Neural crest cell (in vitro differentiated cells): ENCODE measurements at places on chromosomes 4 and X. TPM values are rescaled to one million over a fixed set of nuclear protein-coding genes. Genes with fewer than 3 reads are reported as not detected.

GRCh38 chr4:34664051-34664450 is 1580.3 kb downstream of the ARAP2 start:
- no peak for DNase-seq

DNA sequence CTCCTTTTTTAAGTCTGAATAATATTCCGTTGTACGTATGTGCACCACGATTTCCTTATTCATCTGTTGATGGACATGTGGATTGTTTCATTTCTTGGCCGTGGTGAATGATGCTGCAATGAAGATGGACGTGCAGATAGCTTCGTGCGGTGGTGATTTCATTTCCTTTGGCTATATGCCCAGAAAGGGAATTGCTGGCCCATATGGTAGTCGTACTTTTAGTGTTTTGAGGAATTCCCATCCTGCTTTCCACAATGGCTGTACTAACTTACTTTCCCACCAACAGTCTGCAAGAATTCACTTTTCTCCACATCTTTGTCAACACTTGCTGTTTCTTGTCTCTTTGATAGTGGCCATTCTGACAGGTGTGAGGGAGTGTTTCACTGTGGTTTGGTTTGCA is 12.8 kb downstream of the ZFP42 start:
- DNase-seq = no peak

- no peak for DNase-seq
These were observed 14.8 kb upstream of the CXCR3 start for GRCh38 chrX:71632923-71633657.

DNA sequence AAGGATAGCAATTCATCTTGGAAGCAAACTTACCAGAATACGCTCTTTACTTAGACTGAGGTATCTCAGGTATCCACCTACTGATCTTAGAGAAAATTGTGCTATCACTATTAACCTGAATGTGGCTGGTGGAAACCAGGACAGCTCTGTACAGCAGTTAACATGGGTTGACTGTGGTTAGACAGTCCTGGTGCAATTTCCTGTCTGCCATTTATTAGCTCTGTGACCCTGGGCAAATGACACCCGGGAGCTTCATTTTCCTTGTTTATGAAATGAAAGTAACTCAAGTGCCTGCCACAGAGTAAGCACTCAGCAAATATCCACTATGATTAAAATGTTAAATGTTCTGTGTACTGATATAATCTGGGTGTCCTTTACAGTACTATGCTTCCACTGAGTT is 60.0 kb downstream of the SMC1A start:
- DNase-seq = no peak

- no peak for DNase-seq
These were observed 8.4 kb upstream of the NUP54 start for GRCh38 chr4:76156635-76157034.

DNA sequence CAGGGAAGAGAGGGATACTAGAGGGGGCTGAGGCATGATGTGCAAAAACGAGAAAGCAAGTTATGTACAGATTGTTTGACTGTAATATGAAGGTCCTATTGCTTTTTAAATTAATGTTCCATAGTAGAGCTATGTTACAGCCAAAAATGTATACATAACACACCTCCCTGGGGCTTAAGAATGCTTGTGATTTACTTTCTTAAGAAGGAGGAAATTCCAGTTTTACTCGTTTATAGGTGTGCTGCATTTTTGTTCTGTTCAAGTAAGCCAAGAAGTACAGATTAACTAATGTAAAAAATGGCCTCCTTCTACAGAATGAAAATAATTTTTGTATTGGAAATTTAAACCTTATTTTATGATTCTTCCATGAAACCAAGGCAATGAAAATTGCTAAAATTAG is 614.4 kb upstream of the NR3C2 start:
- DNase-seq = no peak

GRCh38 chr4:169342906-169343564 is 72.3 kb upstream of the SH3RF1 start:
- no peak for DNase-seq

DNA sequence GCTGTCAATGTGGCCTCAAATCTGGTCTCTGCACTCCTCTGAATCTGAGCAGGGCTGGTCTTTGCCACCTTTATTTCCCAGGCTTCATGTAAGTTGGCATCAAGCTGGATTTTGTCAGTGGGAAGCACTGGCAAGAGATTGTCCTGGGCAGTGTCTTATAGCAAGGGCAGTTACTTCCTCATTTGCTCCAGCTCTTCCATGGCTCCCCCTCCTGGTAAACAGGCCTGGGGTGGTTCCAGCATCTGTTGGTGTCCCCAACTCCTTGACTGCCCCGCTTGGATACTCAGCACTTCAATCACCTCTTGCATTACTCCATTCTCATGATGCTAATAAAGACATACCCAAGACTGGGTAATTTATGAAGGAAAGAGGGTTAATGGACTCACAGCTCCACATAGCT is 15.0 kb upstream of the REST start:
- DNase-seq = no peak

- DNase-seq = no peak
These were observed 1.5 kb downstream of the STARD8 start for GRCh38 chrX:68648960-68649359.

DNA sequence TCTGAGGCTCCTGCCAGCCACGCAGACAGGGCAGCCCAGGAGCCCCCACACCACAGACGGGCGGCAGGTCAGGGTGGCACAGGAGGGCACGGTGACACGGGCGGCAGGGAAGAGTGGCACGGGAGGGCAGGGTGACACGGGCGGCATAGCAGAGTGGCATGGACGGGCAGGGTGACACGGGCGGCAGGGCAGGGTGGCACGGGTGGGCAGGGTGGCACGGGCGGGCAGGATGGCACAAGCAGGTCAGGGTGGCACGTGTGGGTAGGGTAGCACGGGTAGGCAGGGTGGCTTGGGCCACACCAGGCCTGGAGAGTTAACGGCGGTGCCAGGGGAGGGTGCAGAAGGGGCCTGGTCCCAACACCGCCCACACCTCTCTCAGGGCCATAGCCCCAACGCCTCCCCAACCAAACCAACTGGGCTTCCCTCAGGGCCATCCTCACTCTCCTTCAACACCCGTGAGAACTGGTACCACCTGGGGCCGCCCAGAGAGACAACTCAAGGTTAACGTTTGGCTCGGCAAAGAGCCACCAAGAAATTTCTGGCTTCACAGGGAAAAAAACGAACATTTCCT is 3.4 kb downstream of the CTBP1 start:
- no peak for DNase-seq

GRCh38 chrX:68332201-68332731 is 101.0 kb downstream of the OPHN1 start:
- no peak for DNase-seq

Gene LRAT
- 0.09 and 0.20 TPM in 2 replicates for total RNA-seq

DNA sequence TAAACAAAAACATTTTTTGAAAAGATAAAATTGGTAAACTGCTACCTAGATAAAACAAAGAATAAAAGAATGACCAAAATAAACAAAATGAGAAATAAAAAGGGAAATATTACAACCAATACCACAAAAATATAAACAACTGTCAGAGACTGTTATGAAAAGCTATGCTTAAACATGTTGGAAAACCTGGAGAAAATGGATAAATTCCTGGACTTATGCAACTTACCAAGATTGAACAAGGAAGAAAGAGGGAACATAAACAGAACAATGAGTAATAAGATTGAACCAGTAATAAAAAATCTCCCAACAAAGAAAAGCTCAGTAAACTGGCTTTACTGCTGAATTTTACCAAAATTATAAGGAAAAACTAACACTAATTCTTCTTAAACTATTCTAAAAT is 518.7 kb downstream of the GRXCR1 start:
- DNase-seq = no peak

DNA sequence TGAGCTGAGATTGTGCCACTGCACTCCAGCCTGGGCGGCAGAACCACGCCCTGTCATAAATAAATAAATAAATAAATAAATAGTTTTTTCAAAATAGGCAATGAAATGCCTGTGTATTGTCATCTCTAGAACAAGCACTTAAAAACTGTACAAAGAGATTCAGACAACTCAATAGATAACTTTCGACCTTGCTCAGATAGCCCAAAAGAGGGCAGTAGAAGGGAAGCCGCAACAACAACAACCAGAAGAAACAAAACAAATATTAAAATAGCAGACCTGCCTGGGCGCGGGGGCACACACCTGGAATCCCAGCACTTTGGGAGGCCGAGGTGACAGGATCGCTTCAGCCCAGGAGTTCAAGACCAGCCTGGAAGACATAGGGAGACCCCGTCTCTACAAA is 9.4 kb upstream of the CLDN34 start:
- DNase-seq = no peak

Gene KIT
- 14.5 and 18.7 TPM in 2 replicates for total RNA-seq

DNA sequence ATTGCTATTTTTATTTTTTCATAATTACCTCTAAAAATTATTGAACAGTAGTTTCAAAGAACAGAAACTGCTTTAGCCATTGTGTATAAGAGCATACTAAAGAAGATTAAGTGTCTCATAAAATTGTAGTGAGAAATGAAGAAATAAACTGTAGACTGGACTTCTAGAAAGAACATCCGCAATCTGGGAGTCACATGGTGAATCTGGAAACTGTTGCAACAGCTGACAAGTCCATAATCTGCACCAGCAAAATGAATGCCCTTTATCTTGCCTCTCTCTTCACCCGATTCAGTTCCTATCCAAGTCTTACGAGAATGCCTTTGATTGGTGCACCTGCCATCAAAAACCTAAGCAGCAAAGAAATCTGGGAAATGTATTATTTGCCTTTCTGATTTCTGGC is 312.9 kb downstream of the NAF1 start:
- DNase-seq = no peak

DNA sequence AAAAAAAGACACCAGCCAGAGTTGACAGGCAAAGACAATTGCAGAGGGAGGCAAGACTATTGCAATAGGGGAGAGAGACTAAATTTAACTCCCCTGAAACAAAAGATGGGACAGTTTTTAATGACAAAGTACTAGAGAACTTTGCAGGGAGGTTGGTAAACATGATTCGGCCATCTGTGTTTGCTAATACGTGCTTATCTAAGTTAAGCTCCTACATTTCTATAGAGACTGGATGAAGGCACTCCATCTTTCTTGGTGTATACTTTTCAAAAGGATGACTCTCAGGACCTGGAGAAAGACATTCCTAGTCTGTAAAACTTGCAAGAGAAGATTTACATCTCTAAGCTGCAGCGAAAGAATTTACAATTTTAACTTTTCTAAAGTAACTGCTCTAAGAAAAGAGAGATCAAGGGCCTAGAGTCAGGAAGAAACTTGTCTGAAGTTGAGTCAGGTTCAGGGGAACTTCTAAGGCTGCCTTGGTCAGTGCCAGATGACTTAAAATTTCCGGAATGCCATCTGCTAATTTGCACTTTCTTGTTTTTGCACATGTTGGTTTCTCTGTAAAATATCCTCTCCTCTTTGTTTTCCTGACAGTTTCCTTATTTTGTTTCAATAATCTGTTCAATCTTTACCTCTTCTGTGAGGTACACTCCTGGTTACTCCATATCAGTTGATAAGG is 10.6 kb downstream of the ADAM29 start:
- no peak for DNase-seq

Gene PNCK
- 9.4 and 10.2 TPM in 2 replicates for total RNA-seq

GRCh38 chr4:113869743-113870375 is 108.3 kb upstream of the CAMK2D start:
- no peak for DNase-seq

Gene ASB5
- total RNA-seq = not detected in 2 replicates

Gene DMRTC1
- 0.56 and 1.2 TPM in 2 replicates for total RNA-seq

Gene PCYT1B
- 32.3 and 34.0 TPM in 2 replicates for total RNA-seq

- DNase-seq = no peak
These were observed 39.3 kb downstream of the SH3KBP1 start for GRCh38 chrX:19848110-19848509.

- DNase-seq = no peak
These were observed 58.6 kb downstream of the NDST4 start for GRCh38 chr4:115054836-115055235.

Gene CSN1S1
- not detected in 2 replicates for total RNA-seq

Gene PROM1
- 60.8 and 65.3 TPM in 2 replicates for total RNA-seq

DNA sequence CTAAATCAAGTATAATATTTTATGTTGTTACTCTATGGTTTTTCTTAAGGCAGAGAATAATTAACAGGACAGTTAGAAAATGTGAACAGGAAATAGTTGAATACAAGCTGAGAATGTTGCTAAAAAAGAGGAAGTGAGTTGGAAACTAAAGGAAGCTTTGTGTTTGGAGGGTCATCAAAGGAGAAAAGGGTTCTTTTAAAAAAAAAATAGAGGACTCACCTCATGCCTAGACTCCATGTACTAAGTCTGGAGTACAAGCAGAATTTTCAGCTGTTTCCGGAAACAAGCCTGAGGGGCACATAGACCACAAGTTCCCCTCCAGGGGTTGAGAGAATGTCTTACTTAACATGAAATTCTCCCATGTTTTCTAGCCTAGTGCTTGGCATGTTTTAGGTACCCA is 20.1 kb upstream of the MAP7D3 start:
- DNase-seq = no peak

Gene NWD2
- total RNA-seq = 0.02 and 0.05 TPM in 2 replicates

- DNase-seq = no peak
These were observed 65.7 kb upstream of the ADAD1 start for GRCh38 chr4:122313006-122313646.

DNA sequence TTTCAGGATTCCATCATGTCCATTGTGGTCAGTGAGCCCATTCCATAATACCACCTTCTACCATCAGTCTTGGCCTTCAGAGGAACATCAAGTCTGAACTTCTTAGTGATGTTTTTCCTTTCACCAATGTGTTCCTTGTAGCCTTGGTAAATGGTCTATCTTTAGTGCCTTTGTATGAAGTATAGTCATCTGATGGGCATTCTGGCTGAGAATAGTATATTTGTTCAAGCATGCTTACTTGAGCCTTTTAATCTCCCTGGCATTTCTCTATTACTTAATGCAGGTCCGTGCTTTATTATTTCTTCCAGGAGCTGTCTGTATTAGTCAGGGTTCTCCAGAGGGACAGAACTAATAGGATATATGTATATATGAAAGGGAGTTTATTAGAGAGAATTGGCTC is 99.7 kb downstream of the TLL1 start:
- no peak for DNase-seq

Gene TSPAN7
- 9.1 and 9.7 TPM in 2 replicates for total RNA-seq

Gene BEX1
- total RNA-seq = 60.0 TPM in 2 replicates

Gene TSC22D3
- 22.3 and 23.2 TPM in 2 replicates for total RNA-seq

GRCh38 chr4:37431417-37431743 is 186.8 kb downstream of the NWD2 start:
- DNase-seq = no peak

Gene ENPEP
- total RNA-seq = 4.5 and 7.3 TPM in 2 replicates

DNA sequence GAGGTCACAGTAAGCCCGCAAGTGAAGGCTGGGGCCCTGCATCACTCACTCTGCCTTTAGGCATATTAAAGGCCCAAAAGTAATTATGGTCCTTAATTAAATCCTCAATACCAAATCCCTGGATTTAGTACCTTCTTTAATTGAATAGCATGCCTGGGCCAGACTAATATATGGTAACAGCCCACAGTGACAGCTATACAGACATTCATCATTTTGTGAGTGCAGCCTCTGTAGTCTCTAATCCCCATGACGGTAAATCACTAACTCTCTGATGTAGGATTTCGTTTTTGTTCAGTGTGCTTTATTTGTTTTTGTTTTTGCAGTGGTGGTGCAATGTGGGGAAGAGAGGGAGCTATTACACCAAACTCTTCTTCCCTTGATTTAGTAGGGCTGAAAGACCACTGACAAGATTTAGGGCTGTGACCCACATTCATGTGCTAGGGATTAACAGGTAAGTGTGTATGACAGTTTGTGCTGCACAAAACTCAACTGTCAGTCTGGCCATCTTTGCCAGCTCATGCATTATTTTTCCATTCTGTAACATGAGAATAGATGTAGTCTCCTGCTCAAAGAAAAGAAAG is 60.6 kb upstream of the SLC39A8 start:
- DNase-seq = no peak
